Hematopoietic multipotent progenitor cell treated with erythropoietin and hydrocortisone succinate and interleukin-3 and kit ligand, for 17 days (in vitro differentiated cells): ENCODE measurements at places on chromosomes 13 and 19.

DNA sequence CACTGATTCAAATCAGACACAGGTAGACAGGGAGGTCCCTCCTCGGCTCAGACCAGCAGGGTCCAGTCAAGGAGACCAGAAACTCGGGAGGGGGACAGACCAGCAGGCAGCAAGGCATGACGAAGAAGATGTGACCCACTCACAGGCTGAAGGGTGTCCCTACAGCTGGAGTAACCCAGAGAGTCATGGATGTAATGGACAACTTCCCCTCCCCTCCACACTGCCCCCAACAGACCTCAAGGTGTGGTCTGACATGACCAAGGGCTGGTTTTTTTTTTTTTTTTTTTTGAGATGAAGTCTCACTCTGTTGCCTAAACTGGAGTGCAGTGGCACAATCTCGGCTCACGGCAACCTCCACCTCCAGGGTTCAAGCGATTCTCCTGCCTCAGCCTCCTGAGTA, 34.1 kb downstream of the PBX4 start:
- DNase-seq, result no peak

GRCh38 chr19:53867225-53868090, at the start of gene MYADM:
MYADM (plus strand) TSS chr19:53867883; CDS start chr19:53873530, 5,647 bp downstream.
- DNase-seq, result peak; percentile 80

DNA sequence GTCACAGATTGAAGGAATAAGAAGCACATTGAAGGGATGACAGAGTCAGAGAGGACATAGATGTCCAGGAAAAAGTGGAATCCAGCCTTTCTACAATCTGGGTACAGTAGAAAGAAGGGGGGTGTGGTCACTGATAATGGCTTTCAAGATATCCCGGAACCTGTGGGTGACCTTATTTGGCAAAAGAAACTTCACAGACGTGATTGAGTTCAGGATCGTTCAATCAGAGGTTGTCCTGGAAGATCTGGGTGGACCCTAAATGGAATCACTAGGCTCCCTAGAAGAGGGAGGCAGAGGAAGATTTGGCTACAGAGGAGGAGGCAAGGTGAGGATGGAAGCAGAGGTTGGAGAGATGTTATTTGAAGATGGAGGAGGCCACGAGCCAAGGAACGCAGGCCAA, 13.0 kb upstream of the SYCN start:
- DNase-seq, result no peak

- DNase-seq, result no peak
Observed at GRCh38 chr13:46593398-46593797, 40.4 kb downstream of the LRCH1 start.

- no peak for DNase-seq
Observed at GRCh38 chr19:39411081-39411831, 1.2 kb upstream of the PLEKHG2 start.

DNA sequence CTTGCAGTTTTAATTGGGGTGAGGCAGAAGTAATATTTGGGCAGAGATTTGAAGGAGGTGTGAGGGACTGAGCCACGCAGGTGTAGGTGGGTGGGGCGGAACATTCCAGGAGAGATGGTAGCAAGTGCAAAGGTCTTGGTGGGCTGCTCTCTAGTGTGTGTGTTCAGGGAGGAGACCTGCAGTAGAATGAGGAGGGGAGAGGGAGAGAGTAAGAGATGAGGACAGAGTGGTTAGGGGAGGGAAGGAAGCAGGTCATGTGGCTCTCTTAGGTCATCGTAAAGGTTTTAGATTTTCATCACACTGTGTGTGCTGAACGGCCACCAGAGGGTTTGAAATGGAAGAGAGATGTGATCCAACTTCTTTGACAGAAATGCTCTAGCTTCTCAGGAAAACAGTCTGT, 33.5 kb downstream of the WASF3 start:
- DNase-seq, result no peak

GRCh38 chr19:35038623-35039512, 2.7 kb upstream of the HPN start:
- DNase-seq, result no peak

DNA sequence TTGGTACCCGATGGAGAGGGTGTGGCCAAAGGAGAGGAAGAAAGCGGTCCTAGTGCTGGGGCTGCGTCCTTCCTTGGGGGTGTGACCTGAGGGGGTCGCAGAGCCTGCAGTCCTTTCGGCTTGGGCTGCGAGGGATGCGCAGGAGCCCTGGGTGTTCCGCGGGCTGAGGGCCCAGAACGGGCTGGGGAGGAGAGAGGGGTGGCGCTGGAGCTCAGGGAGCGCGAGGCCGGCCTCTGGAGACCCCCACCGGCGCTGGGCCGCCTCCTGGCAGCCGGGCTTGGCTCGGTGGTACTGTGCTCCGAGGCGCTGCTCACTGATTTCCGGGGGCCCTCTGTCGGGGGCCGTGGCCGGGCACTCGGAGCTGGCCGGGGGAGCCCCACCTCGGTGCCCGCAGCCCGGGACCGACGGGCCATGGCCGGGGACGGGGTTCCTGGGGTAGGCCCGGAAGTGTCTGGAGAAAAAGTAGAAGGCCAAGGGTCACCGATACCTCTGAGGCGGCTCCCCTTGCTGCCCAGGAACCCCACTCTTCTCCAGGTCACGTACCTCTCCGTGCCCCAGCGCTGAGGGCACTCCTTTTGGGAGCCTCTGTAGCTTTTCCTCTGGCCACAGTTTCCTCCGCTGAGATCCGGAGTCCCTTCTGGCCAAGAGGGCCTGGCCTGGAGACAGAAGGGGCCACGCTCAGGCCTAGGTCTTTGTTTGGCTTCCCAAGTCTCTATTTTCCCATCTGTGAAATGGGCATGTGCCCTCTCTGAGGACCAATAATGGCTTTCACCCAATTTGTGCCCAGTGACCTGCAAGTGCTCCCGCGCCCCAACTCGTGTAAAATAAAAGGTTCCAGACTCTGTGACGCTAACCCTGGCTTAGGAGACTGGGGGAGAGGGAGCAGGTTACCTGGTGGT, 1.6 kb downstream of the PRR36 start:
- DNase-seq, result no peak

- DNase-seq, result no peak
Observed at GRCh38 chr13:91313103-91313502, 34.4 kb upstream of the MIR17HG start.

GRCh38 chr19:2519482-2519881, 43.6 kb downstream of the GADD45B start:
- DNase-seq, result no peak

- no peak for DNase-seq
Observed at GRCh38 chr19:5392486-5392885, 51.9 kb upstream of the PTPRS start.

DNA sequence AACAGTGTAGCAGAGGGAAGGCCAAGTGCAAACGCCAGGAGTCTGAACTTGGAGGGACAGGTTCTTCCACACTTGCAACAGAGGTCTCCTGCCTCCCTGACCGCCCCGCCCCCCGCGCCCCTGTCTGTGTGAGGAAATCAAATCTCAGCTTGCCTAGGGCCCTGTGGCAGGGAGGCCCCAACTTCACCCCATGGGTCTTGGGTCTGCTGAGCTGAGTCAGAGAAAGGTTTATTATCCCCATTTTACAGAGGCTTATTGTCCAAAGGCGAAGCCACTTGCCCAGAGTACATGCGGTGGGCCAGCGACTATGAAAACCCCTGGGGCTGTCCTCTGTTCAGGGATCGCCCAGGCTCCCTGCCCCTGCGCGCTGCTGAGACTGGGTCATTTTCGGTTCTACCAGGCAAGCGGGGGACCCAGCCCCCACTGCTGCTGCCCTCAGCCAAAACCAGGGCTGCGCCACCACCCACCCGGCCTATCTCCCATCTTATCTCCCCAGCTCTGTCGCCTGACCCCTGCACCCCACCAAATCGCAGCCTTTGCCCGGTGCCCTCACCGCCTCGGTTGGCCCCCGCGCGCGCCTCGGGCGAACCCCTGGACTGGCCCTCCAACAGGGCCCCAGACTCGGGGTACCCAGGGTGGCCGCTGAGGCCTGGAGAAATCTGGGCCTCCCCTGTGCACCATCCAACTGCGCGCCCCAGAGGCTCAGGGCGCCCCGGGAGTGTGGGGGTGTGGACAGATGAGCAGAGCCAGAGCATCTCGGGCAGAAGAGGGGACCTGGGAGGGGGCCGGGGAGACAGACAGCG, 850 bp upstream of the CERS4 start:
- no peak for DNase-seq

GRCh38 chr13:51523082-51523518, 61.2 kb upstream of the WDFY2 start:
- no peak for DNase-seq

- no peak for DNase-seq
Observed at GRCh38 chr13:100409132-100409531, 179.5 kb downstream of the GGACT start.

DNA sequence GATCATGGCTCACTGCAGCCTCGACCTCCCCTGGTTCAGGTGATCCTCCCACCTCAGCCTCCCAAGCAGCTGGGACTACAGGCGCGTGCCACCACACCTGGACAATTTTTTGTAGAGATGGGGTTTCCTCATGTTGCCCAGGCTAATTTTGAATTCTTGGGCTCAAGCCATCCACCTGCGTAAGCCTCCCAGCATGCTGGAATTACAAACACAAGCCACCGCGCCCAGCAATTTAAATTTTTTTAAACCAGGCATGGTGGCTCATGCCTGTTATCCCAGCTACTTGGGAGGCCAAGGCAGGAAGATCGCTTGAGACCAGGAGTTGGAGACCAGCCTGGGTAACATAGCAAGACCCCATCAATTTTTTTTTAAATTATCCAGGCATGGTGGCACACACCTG, 59.9 kb upstream of the USE1 start:
- DNase-seq, result no peak

GRCh38 chr13:79815041-79815440, 334.1 kb downstream of the NDFIP2 start:
- DNase-seq, result no peak

- no peak for DNase-seq
Observed at GRCh38 chr13:61830475-61830874, 414.8 kb upstream of the PCDH20 start.
